Activated CD4-positive, alpha-beta T cell treated with anti-CD3 and anti-CD28 coated beads, Interleukin-2, amount 50 U/mL, for 4 hours (primary cell): ENCODE measurements at places on chromosomes 2 and 18.

GRCh38 chr2:169732583-169733358 lies 861 bp upstream of the KLHL23 start:
- no peak for DNase-seq

DNA sequence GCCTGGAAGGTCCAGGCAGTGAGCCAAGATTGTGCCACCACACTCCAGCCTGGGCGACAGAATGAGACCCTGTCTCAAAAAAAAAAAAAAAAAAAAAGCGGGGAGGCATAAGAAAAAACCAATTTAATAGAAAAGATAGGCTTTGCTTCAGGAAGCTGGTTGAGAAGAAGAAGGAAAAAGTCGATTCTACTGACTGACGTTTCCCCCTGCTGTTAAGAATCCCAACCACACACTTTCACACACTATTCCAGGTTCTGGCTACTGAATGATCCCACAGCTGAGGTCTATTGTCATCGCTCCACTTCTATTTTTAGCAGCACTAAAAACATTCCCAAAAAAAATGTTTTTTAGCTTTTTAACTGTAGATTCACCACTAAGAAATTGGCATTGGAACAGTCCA lies 6.7 kb upstream of the CHCHD5 start:
- DNase-seq = no peak

GRCh38 chr18:30682672-30683071 lies 359.9 kb downstream of the DSC3 start:
- no peak for DNase-seq

- no peak for DNase-seq
Measured at GRCh38 chr2:221571551-221572218, 419 bp downstream of the EPHA4 start.

DNA sequence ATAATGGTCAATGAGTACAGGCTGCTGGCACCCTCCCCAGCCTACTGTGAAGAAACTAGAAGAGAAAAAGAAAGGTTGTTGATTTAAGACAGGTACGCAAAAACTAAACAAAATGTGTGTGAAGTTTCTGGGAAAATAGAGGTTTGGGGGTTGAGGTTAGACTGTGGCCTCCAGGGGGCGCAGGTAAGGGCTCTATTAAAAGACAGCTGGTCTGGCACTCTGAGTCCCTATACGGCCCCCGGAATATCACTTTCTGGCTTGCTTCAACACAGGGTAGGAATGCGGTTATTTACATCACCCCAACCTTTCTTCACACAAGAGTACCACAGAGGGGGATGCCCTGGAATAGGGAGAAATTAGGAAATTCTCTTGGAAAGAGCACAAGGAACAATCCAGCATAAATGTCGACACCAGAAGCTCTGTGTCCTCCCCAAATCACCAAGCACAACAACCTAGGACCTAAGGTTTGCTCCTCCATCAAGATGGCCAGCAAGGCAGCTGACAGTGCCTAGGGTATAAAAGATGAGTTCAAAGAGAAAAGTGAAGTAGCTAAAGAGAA lies 480.8 kb upstream of the KLHL29 start:
- DNase-seq = no peak

DNA sequence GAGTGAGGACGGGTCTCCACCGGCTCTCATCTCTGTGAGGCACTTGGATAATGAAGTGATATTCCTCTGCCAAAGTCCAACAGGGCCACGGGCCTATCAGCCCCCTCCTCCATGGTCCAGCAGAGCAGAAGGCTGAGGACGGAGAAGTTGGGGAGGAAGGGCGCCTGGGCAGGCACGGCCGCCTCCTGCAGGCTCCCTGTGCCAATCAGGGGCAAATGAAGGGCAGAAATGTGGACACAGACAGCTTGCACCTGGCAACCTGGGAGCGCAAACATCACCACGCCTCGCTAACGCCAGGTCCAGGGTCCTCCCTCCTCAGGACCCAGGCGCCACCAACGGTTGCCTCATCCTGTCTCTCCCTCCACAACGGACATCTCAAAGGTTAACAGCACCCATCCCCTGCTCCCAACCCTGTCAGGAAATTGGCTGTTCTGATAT lies 24.3 kb downstream of the SMAD7 start:
- DNase-seq = no peak

GRCh38 chr18:54750350-54750749 lies 77.9 kb upstream of the RAB27B start:
- no peak for DNase-seq

- DNase-seq = no peak
Measured at GRCh38 chr2:85449214-85449588, 30.7 kb downstream of the SH2D6 start.

DNA sequence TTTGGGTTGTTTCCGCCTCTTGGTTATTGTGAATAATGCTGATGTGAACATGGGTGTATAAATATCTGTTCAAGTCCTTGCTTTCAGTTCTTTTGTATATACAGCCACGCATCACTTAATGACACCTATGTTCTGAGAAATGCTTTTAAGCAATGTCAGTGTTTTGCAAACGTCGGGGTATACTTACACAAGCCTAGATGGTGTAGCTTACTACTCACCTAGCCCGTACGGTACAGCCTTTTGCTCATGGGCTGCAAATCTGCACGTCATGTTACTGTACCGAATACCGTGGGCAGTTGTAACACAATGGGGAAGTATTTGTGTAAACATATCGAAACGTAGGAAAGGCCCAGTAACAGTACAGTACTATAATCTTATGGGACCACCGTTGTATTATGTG lies 12.4 kb downstream of the RALB start:
- DNase-seq = no peak

- DNase-seq = no peak
Measured at GRCh38 chr18:11106894-11107293, 42.5 kb downstream of the PIEZO2 start.

DNA sequence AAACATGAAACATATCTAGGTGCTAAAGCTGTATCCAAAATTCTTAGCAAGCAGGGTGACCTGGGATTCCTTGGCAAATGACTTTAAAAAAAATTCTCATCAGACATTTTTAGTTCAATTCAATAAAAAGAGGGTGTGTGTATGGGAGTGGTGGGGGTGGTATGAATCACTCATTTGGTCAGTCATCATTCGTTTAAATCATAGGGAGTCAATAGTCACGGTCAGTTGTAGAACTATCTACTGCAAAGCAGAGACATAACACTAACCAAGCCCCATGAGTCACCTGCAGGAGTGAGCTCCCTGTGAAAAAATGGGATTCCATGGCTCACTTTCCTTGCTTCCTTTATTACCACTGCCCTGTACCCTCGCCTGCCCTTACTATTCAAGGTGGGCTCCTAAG lies 380.6 kb upstream of the TCF4 start:
- DNase-seq = no peak

- no peak for DNase-seq
Measured at GRCh38 chr18:31049189-31049588, 6.6 kb upstream of the DSC3 start.

- DNase-seq = no peak
Measured at GRCh38 chr2:181430406-181431118, 26.6 kb upstream of the ITGA4 start.

DNA sequence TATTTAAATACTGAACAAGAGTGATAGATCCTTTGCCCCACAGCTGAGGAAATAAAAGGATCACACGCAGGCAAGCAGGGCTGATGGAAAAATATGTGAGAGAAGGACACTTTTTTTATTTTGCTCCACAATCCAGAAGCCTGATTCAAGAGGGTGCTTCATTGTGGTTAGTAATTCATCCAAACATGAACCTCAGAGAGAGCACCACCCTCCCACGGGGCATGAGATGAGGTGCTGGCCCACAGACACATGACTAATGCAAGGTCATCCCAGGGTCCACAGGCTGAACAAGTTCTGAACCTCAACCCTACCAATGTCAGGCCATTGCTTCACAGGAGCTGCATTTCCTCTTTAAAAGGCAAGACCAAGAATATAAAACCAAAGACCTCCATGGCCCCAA lies 239.6 kb downstream of the MREG start:
- no peak for DNase-seq

DNA sequence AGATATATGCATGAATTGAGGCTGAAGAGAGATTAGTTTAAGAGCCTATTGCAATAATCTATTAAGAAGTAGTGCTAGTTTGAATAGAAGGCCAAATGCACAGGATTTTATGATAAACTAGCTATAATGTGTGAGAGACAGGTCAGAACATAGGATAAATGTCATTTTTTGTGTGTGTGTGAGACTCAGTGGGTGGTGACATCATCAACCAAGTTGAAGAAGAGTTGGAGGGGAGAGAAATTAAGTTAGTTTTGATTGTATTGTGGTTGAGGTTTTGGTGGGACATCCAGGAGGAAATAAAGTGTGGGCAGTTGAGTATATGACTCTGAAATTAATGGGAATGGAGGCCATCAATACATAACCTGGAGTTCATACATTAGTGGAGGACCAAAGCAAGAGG lies 320.1 kb upstream of the CWC22 start:
- no peak for DNase-seq

DNA sequence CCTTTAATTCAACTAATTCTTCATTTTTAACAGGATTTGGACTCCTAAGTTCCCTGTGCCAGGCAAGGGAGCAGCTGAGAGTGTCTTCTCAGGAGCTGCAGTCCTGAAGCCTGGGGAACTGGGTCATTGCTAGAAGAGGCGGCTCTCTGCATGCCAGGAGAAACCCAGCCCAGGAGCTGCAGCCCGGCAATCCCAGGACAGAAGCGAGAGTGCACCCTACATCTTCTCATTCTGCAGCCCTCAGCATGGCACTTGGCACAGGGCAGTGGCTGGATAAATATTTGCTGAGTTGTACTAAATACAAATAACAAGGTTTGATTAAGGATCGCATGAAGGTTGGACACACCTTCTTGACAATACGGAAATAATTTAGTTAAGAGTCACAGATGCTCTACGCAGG lies 244.9 kb upstream of the PXDN start:
- DNase-seq = no peak

DNA sequence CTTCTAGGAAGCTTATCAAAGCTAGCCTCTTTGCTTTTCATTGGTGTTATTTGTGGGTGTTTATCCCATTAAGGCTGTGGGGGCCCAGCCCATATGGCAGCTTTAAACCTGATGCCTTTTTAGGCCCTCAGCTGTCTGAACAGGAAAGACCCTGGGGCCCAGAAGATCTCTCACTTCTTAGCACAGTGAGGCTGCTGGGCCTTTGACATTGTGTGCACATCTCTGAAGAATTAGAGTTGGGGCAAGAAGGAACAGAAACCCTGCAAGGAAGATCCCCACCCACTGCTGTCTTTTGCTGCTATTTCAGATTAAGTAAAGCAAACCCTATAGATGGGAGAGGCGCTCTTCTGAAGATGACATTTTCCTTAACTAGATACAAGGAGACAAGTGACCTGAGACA lies 250.0 kb downstream of the SMAD2 start:
- no peak for DNase-seq

- no peak for DNase-seq
Measured at GRCh38 chr2:119233326-119234020, 9.8 kb downstream of the STEAP3 start.

DNA sequence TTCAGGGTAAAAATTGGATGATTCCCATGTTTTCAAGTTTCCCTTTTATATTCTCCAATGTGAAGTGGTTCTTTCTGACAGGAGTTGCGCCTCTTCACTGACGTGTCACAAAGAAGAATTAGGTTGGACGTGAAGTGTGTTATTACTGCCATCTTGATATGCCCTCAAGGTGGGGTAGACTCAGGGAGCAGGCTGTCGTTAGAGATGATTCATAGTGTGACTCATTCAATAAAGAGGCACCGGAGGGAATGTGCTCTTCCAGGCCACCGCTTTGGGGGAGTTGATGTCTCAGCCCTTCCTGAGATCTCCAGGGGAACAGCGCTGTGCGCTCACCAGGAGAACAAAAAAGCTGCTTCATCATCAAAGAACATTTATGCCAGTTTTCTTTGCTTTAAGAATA lies 3.6 kb upstream of the DGKD start:
- peak; percentile 30 for DNase-seq

DNA sequence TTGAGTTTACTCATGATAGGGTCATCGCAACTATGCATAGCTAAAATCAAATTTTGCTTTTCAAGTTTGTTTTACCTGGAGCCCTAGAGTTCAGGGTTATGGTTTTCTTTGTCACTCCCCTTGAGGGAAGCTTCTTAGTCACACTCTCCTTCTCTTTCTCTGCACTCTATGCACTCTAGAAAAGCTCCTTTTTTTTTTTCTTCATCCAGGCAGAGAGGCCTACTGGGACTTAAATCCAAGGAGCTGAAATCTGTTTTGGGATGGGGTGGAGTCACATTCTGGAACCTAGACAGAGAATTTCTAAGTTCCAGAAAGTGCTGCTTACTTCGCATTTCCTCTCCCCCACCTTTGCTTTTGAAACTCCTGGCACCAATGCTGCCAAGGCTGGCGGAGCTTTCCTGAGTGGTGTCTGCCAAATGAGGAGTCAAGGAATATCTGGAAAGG lies 19.1 kb upstream of the IL18R1 start:
- no peak for DNase-seq

GRCh38 chr2:157194097-157194688 lies 63.3 kb upstream of the GALNT5 start:
- DNase-seq = no peak

- no peak for DNase-seq
Measured at GRCh38 chr2:84942964-84943421, 28.0 kb upstream of the KCMF1 start.

- DNase-seq = no peak
Measured at GRCh38 chr2:119264781-119265692, 41.4 kb downstream of the STEAP3 start.

GRCh38 chr2:48496849-48497248 lies 33.1 kb upstream of the STON1 start:
- DNase-seq = no peak

DNA sequence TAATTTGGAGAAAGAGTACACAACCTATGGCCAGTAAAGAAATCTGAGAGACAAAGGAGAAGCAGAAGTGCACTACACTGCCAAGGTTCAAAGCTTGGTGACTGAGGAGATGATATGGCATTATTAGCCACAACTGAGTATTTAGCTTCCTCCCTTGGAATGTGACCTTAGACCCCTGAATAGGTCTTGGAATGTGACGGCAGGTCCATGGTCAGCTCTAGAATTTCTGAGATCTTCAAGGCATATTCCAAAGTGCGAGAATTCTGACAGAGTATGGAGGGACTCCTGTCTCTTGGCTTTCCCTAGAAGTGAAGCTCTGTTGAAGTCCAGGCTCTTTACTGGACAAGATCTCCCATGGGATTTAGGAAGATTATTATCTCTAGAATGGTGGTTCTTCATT lies 130.0 kb upstream of the FN1 start:
- DNase-seq = no peak

- DNase-seq = no peak
Measured at GRCh38 chr2:205760157-205760556, 77.9 kb downstream of the NRP2 start.
